ENCODE measurements at places on chromosomes 5 and 9. TPM values are rescaled to one million over a fixed set of nuclear protein-coding genes. Genes with fewer than 3 reads are reported as not detected.

Gene MAPKAP1
- 98.0 TPM for total RNA-seq

Gene PPP3R2
- not detected for total RNA-seq

Gene NAIP
- 13.7 TPM for total RNA-seq

DNA sequence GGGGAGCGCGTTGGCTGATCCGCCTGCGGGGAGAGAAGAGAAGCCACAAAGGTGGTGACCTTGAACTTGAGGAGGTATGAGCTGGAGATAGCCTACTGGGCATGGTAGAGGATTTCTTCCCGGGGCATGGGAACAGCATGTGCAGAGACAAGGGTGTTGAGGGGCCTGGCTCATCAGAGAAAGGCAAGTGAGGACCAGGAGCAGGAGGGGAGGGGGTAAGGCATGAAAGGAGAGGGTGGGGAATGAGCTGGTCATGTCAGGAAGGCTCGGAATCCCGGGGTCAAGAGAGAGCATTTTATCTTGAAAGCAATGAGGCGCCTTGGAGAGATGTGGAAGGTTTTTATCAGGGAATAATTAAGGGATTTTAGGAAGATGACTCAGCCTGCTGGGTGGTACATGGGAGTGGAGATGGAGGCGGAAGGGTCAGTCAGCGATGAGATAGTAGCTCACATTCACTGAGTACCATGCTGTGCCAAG is 121.1 kb downstream of the LHX2 start:
- no peak for DNase-seq

GRCh38 chr9:122883125-122883524 is 22.0 kb downstream of the RC3H2 start:
- no peak for DNase-seq

Data from left cardiac atrium (tissue), 4 donors.